Skin of body (tissue), 3 donors: ENCODE measurements at places on chromosomes 5 and 9. TPM values are rescaled to one million over a fixed set of nuclear protein-coding genes. Genes with fewer than 3 reads are reported as not detected.

The SLC34A3 gene
- total RNA-seq: not detected

The IL9 gene
- not detected for total RNA-seq

The ACTBL2 gene
- 5.8 TPM for total RNA-seq

The IFNB1 gene
- total RNA-seq: not detected

The HSDL2 gene
- 43.8 TPM for total RNA-seq
